ENCODE measurements at places on chromosomes 1 and 21. TPM values are rescaled to one million over a fixed set of nuclear protein-coding genes. Genes with fewer than 3 reads are reported as not detected.

GJB4 gene
- total RNA-seq, result not detected

SLC9C2 gene
- total RNA-seq, result 0.03 TPM

RSPO1 gene
- 0.07 TPM for total RNA-seq

KCNE2 gene
- not detected for total RNA-seq

MRAP gene
- total RNA-seq, result 0.13 TPM

RNF186 gene
- not detected for total RNA-seq

AMY2A gene
- total RNA-seq, result not detected

ANGEL2 gene
- 41.1 TPM for total RNA-seq

BNIPL gene
- 0.26 TPM for total RNA-seq

STYXL2 gene
- total RNA-seq, result not detected

OR2T3 gene
- total RNA-seq, result not detected

TFF2 gene
- not detected for total RNA-seq

All from smooth muscle cell of the pulmonary artery (primary cell).